Daoy (cell line): ENCODE measurements at places on chromosomes 13 and 19. TPM values are rescaled to one million over a fixed set of nuclear protein-coding genes. Genes with fewer than 3 reads are reported as not detected.

GRCh38 chr19:37519890-37520289 is 13.2 kb downstream of the ZNF793 start:
- DNase-seq, result peak; percentile 83

- DNase-seq, result no peak
Measured at GRCh38 chr19:15318241-15318691, 14.1 kb downstream of the BRD4 start.

DNA sequence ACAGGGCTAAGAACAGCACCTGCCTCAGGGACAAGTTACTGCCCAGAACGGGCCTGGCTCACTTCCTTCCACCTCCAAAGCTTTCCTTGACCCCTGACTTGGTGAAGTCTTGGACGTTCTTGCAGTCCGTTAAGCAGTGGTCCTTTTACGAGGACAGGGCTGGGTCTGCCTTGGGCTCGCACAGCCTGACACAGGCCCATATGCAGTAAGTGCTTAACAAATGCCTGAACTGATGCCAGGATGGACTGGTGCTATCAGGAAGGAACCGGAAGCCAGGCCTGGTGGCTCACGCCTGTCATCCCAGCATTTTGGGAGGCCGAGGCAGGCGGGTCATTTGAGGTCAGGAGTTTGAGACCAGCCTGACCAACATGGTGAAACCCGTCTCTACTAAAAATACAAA is 1.8 kb upstream of the PLK5 start:
- DNase-seq, result no peak

DNA sequence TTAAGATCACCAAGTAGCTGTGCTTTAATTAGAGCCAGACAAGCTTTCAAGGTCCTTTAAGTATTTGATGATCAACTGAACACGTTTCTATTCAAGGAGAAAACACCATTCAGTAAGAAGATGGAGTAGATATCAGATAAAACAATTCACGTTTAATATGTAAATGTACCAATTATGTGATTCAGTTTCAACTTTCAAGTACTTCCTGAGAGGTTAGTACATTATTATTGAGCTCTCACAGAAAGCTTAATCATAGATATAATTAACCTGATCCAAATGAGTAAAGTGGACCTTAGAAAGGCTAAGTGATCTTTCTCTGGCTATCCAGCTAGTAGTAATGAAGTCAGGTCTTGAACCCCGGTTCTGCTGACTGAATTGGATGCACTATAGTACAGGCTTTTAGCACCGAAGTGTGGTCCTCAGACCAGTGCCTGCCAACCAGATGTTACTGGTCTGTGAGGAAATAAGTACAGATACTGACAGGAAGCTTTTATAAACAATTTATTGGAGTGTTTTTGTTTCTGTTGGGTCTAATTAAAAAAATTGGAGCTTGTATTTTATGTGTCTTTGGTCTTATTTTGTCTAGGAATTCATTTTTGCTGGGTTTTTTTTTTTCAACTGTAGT is 10.2 kb downstream of the CLN5 start:
- no peak for DNase-seq

DNA sequence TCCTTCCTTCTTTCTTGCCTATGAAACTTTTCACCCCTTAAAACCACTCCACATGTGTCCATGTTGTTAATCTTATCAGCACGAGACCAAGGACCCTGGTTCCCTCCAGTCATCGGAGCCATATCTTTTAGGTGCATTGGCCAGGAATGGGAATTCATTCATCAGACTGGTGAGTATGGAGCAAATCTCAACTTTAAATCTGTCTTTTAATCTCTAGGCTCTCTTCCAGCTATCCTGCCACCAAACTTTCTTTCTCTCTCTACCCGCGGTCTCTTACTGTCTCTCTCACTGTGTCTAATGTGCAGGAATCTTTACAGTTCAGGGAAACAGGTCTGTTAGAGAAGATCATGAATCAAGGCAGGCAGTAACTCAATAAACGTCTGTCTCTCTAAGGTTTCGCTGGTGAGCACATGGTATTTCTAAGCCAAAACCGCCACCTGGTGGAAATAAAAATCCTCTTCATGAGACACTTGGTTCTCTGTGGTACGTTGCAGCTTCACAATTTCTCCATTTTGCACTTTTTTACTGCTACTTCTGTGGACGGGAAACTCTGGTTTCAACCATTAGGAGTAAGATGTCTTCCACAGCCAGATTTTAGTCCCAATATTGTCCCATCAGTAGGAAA is 16.1 kb downstream of the LGALS16 start:
- DNase-seq, result peak; percentile 56

GRCh38 chr19:50311723-50312635 is 17.2 kb downstream of the KCNC3 start:
- DNase-seq, result peak; percentile 87

GRCh38 chr13:30850204-30850866 is 55.7 kb upstream of the MEDAG start:
- DNase-seq, result no peak

GRCh38 chr13:95533545-95534160 is 18.9 kb upstream of the CLDN10 start:
- DNase-seq, result peak; percentile 52

GRCh38 chr19:13299838-13300237 is 149.6 kb downstream of the IER2 start:
- no peak for DNase-seq

GRCh38 chr19:17926044-17926443 is 6.8 kb upstream of the CCDC124 start:
- no peak for DNase-seq

DNA sequence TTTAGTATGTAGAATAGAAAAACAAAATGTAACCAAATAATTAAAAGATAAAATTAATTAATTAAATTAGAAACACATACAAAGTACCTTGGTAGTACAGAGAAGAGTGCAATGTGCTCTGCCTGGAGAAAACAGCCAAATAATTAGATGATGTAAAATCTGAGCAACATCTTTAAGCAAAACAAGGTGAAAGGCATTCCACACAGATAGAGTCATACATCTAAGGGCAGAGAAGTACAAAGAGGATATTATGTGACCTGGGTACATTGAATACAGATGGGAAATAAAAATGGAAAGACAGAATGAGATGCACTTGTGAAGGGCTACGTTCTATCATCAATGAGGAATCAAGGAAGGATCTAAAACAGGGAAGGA is 25.2 kb upstream of the FNDC3A start:
- DNase-seq, result no peak

- DNase-seq, result no peak
Measured at GRCh38 chr13:30193279-30194234, 113.8 kb downstream of the KATNAL1 start.

DNA sequence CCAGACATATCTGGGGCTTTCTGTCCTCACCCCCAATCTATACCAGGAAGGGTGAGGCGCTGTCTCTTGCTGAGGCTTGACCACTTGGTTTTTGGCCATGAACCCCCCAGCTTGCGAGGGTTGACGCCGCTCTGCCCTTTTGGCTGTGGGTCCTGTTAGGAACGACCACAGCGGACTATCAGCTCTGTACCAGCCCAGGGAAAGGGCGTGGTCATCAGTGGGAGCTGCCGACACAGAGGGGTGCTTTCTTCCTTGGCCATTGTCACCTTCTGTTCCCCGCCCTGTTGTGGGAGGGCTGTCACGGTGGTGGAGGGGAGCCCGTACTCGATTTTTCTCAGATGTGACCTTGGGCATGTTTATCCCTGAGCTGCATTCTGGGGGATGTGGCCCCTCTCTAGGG is 5.7 kb downstream of the DCAF15 start:
- no peak for DNase-seq

DNA sequence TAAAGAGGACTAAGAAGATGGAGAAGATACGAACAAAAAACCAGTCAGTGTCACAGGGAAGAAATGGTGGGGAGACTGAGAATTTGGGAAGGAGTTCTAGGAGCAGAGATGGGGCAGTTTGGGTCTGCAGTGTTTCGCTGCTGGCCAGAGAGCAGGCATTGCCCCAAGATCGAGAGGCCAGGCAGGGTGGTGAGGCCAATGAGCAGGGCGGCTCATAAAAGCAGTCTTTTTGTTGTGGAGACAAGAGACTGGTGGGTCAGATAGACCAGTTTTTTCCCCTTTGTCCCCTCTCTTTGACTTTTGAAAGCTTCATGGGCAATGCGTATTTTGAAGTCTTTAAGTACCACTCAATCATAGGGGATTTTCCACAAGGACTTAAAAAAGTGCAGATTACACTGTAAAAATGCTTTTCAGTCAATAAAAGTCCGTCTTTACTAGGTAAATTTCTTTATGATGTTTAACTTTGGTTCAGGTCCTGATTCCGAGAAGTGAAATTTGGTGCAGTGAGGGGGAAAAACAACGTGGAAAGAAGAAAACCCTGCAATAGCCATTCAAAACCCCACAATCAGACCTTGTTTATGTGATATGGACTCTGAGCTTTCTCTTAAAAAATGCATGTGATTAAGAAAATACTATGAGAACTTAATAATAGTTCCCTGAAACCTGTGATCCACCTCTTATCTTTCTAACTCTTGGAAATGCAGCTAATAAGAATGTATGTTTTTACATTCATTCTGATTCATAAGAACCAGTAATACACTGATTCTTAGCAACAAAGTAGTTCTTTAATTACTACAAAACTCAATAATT is 338.9 kb downstream of the KLF5 start:
- DNase-seq, result no peak

DNA sequence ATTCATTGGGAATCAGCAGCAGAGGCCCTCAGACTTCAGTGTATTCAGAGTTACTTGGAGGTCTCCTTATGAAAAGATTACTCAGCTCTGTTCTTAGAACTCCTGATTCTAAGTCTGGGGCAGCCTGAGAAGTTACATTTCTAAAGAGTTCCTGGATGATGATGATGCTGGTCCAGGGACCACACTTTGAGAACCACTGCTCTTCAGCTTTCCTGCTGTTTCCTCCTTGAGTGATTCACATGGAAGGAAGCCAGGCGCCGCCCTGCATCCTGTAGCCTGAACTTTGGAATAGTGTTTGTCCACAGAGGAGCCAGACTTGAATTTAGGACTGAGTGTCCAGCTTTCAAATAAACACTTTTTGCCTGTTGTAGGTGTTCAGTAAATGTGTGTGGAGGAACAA is 2.9 kb downstream of the CEBPG start:
- peak; percentile 82 for DNase-seq

DNA sequence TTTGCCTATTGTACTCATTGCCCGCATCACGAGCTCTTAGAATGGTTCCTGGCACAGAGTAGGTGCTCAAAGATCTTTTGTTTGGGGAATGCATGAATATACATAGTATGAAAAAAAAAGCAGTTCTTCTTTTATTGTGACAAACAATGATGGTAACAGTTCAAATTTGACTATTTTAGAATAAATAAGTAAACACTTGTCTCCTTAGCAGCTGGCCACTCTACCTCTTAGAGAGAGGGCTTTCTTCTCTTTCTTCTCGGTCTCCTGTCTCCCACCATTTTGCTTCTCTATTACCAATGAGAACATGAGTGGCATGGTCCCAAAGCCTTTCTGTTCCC is 639 bp upstream of the SLAIN1 start:
- no peak for DNase-seq

DNA sequence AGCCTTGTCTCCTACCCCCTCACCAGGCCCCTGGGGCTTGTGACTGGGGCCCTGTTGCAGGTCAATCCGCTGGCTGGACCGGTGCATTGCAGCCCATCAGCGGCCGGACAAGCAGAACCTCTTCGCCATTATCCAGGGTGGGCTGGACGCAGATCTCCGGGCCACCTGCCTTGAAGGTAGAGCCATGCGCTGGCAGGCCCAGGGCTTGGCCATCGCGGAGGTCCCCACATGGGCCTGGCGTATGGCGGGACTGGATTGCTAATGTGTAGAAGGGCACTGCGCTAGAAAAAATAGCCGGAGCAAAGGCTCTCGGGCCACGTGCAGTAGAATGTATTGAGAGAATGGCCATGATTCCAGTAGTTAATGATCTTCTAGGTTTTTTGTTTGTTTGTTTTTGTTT is 6.2 kb downstream of the QTRT1 start:
- no peak for DNase-seq

DNA sequence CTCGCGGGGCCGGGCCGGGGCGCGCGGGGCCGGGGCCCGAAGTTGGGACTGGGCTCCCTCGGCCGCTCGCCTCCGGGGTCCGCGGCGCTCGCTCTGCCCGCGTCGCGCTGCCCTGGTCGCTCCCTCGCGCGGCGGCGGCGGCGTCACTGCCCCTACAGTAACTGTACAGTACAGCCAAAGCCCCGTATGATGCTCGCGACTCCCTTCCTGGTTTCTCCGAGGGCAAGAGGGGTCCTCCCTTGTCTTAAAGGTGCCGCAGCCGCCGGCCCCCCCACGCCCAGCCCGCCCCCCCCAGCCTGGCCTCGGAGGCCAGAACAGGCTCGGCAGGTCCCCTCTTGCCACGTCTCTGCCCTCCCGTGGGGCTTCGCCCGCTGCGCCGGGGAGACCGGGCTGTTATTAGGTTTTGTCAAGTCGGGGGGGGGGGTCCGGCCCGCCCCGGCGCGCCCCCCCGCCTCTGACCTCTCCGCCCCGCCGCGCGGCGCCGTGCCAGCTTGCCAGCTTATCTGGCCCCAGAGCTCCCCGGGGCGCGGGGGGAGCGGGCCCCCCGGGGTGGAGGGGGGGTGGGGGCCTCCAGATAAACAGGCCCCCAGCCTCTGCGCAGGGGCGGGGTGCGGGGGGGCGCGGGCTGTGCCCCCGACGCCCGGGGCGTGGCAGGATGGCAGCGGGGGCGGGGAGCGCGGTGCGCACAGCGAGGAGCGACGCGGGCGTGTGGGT is at the start of gene ZBTB7A:
ZBTB7A (minus strand) TSS at position 218 of the 714 bp plus-strand sequence. CDS start 11,667 bp downstream, outside the sequence.
- peak; percentile 85 for DNase-seq

- DNase-seq, result no peak
Measured at GRCh38 chr19:763869-764268, 13.0 kb downstream of the MISP start.

DNA sequence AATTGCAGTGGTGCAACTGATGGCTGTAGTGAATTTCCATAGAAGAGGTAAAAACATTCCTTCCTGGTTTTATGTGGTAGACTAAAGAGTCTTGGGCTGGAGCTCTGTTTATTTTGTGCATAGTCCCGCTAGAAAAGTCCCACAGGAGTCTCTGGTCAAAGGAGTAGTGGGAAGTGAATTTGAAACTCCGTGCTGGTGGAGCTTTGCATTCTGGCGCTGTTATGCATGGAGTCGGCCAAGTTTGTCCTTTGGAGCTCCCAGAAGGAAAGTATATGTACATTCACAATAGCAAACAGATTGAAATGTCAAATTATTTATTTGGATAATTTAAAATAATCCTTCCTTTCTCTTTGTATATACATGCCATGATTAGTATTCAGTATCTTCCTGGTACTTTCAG is 296.5 kb downstream of the LMO7 start:
- DNase-seq, result no peak

GRCh38 chr19:46056536-46056935 is 15.7 kb upstream of the IGFL4 start:
- no peak for DNase-seq

- DNase-seq, result no peak
Measured at GRCh38 chr13:80006940-80007339, 334.0 kb downstream of the SPRY2 start.

GRCh38 chr19:52922841-52923777 is at the start of gene ZNF888:
TSS of gene ZNF888 (minus strand) at chr19:52923428. CDS start at chr19:52917873, 5,555 bp downstream.
- peak; percentile 92 for DNase-seq

PTPRH gene
- 4.1 and 8.6 TPM in 2 replicates for total RNA-seq

HRC gene
- total RNA-seq, result not detected in 2 replicates

SIGLEC7 gene
- not detected in 2 replicates for total RNA-seq

LGALS7B gene
- not detected in 2 replicates for total RNA-seq

KATNAL1 gene
- 14.3 and 21.8 TPM in 2 replicates for total RNA-seq

CYP2S1 gene
- 0.77 and 5.0 TPM in 2 replicates for total RNA-seq

FAM216B gene
- total RNA-seq, result not detected in 2 replicates

KLF1 gene
- total RNA-seq, result not detected in 2 replicates

MAMSTR gene
- 0.34 and 2.9 TPM in 2 replicates for total RNA-seq

SERPINE3 gene
- total RNA-seq, result not detected in 2 replicates

SLAIN1 gene
- total RNA-seq, result 6.7 and 7.2 TPM in 2 replicates

CABP5 gene
- not detected in 2 replicates for total RNA-seq

ADGRE3 gene
- total RNA-seq, result not detected in 2 replicates

MPHOSPH8 gene
- 11.6 and 12.2 TPM in 2 replicates for total RNA-seq

ERICH6B gene
- total RNA-seq, result not detected in 2 replicates

CGB7 gene
- total RNA-seq, result 4.3 and 6.8 TPM in 2 replicates
